ENCODE measurements at places on chromosomes 4 and X.
A peak's percentile ranks its signal among the peaks of the same experiment; 100 is the strongest.

DNA sequence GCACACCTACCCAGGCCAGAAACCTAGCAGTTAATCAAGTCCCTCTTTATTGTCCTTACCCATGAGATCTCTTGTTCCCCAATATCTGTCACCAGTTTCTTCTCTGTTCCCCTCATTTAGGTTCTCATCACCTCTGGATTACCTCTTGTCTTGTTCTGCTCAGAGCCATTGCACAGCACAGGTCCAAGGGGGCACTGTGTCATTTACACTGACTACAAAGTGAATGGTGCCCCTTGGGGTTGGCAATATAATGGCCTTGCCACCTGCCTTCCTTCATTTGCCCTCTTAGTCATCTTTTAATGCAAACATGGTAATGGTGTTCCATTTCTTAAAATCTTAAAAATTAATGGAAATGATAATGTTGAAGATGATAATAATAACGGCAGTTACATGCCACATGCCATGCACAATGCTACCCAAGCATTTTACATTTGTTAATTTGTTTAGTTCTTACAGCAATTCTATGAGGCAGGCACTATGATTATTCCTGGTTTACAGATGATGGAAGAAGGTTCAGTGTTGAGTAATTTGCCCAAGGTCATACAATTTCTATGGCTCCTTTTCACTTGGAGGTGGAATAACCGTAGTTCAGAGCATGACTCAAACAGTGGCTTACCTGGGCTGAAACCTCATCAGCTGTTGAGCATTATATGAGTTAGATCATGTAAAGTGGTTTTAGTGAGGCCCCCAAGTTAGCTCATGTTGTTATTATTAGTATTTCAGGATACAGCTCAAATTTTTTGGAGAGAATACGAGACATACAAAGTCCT, 117.9 kb downstream of the RASL11B start:
- DNase-seq: no peak

GRCh38 chr4:169765835-169766234, 8.1 kb upstream of the HPF1 start:
- no peak for DNase-seq

- DNase-seq: peak; percentile 59
These were observed 36.0 kb upstream of the CD99L2 start for GRCh38 chrX:150934453-150934852.

DNA sequence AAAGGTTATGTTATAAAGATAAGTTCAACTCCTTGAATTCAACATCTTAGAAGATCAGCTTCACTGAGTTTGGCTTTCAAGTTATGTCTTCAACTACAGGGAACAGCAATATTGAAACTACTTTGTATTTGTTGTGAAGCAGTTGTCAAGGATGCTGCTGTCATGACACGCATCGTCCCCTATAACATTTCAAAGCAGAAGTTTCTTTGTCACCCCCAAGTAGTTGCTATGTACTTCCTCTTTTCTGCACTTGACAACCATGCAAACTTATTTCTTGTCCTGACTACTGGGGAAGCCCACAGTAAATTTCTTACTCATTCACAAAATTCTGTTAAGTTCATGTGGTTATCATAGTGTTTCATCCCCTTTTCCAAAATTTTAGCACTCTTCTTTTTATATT, 14.3 kb downstream of the ANTXR2 start:
- DNase-seq: peak; percentile 26

DNA sequence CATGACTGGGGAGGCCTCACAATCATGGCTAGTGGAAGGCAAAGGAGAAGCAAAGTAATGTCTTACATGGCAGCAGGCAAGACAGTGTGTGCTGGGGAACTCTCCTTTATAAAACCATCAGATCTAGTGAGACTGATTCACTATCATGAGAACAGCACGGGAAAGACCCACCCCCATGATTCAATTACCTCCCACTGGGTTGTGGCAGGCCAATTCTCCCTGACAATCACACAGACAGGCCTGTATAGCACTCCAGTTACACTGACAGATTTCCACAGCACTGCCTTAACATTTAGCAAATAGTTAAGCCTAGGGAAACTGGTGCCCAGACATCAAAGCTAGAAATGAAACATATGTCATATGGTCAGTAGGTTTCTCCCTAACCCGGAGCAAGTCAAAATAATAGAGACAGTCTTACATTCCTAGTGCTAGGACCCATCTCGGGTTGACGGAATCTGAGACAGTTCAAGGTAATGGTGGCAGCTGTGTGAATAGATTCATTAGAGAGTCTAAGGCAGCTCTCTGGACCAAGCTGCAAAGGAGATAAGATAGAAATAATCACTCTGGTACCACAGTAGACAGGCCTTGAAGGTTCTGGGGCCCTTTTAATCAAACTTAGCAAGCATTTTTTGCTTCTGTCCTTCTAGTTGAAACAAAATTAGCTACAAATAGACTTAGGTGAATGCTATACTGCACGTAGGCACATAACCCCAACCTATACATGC, 9.4 kb upstream of the HERC5 start:
- peak; percentile 24 for DNase-seq

- DNase-seq: peak; percentile 89
These were observed 26.8 kb upstream of the CLDN24 start for GRCh38 chr4:183348706-183349659.

GRCh38 chr4:184331268-184331995, 113.8 kb upstream of the ENPP6 start:
- no peak for DNase-seq

DNA sequence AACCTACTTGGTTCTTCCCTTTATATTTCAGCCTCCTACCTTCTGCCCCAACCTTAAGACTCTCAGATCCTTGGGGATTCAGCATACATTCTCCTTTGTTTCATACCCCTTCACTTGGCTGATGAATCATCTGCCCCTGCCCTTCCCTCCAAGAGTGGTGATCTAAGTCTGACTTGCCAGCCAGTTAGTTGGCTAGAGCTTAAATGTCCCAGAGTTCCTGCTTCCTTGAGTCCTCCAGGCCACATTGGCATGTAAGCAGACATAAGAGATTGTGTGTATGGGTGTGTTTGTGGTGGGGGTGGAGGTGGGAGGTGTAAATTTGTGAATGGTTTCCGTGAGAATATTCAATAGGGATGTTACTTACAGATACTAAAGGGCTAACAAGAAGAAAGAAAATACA, 3.7 kb upstream of the TEX13D start:
- peak; percentile 78 for DNase-seq

GRCh38 chr4:25608644-25609043, 47.0 kb upstream of the SLC34A2 start:
- DNase-seq: no peak

GRCh38 chrX:47266643-47267042, 33.8 kb downstream of the USP11 start:
- DNase-seq: no peak

DNA sequence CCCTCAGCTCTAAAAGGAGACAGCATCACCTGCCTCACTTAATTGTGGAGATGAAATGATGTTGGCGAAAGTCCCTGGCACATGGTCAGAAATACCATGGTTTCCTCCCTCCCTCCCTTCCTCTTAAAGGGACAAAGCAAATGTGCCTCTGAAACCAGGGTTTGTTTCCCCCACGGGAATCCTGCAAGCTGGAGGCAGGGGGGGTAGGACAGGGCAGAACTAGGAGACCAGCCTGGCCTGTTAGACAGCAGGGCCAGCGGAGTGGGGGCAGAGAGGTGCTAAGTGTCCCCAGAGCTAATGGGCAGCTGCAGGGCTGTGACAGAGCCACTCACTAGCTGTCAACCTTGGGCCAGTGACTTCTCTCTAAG, 5.7 kb downstream of the RTL5 start:
- DNase-seq: no peak

GRCh38 chrX:18792828-18793227, 85.4 kb downstream of the PPEF1 start:
- DNase-seq: no peak

GRCh38 chrX:42107495-42108488, 184.4 kb upstream of the CASK start:
- DNase-seq: no peak

DNA sequence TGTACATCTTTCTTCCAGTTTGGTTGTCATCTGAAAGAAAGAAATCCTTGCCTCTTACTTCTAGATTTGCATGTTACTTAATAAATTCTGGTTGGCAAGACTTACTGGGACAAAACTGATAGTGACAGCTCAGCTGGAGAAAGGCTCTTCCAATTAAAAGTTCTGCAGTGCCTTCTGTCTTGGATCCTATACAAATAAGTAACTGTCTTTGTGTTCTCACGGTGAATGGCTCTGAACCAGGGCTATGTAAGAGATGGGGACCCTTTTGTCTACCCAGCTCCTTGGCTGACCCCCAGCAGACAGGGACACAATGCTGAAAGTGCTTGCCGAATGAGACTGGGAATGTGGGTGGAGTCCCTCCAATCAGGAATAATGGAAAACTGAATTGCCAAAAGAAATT, 89.5 kb downstream of the AASDH start:
- no peak for DNase-seq

DNA sequence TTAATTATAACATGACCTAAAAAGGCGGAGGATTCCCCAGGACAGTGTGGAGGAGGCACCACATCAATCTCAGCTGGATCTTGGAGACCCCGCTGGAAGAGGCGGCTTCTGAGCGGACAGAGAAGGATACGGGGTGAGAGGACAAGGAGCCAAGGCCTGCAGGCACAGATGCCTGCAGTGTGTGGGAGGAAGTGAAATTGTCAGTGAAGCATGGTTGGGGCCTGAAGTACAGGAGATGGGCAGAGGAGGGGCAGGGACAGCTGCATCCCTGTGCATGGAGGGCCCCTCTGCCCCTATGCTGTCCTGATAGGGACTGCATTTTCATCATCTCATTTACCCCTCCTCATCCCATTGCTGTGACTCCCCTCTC, 1.7 kb upstream of the SLC2A9 start:
- DNase-seq: no peak

GRCh38 chr4:153221783-153222706, 17.8 kb downstream of the TRIM2 start:
- peak; percentile 86 for DNase-seq

DNA sequence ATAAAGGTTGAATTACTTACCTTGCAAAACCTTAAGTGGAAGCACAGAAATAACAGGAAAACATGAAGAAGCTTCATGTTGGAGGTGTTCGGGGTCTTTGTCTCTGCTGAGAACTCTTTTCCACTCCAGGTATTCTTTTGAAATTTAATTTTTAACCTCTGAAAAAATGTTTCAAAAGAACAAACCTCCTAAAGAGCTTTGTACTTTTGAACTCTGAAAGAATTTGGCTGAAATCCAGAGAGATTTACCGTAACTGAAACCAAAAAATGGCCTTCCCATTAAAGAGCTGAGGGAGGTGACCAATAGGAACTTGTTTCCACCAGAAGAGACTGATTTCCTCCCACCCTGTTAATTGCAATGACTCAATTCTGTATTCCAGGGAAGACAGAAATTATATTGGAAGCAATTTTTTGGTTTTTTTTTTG, at the start of gene CFI:
CFI (minus strand) TSS at position 105 of the 425 bp plus-strand sequence; CDS start at position 77, 28 bp downstream.
- DNase-seq: peak; percentile 22

DNA sequence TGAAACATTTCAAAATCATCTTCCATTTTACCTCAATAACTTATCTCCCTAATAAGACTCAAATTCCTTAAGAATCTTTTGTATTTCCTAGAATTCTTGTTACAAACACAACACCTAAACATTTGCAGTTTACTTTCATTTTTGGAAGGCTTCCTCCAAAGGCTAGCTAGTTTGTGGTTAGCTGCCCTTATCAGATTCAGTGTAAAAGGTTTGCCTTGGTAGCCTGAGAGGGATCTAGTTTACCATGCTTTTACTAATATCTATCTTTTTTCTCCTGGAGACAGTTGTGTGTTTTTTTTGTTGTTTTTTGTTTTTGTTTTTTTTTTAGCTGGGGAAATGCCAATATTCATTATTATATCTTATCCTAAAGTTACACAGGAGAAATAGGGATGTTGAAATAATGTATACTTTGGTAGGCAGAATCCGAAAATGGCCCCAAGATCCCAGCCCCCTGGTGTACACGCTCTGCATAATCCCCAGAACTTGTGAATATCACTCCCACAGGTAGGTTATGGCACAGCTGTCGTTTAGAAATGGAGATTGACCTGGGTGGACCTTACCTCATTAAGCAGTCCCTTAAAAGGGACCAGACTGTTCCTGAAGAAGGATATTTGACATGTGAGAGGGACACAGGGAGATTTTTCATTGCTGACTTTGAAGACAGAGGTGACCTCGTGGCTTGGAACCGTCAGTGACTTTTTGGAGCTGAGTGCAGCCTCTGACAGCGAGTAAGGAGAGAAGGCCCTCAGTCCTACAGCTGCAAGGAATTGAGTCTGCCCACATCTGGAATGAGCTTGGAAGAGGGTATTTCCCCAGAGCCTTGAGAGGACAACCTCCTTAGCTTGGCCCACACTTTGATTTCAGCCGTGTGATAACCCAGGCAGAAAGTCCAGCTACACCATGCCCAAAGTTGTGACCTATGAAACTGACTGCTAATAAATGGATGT, 33.4 kb downstream of the SEPTIN11 start:
- DNase-seq: no peak

DNA sequence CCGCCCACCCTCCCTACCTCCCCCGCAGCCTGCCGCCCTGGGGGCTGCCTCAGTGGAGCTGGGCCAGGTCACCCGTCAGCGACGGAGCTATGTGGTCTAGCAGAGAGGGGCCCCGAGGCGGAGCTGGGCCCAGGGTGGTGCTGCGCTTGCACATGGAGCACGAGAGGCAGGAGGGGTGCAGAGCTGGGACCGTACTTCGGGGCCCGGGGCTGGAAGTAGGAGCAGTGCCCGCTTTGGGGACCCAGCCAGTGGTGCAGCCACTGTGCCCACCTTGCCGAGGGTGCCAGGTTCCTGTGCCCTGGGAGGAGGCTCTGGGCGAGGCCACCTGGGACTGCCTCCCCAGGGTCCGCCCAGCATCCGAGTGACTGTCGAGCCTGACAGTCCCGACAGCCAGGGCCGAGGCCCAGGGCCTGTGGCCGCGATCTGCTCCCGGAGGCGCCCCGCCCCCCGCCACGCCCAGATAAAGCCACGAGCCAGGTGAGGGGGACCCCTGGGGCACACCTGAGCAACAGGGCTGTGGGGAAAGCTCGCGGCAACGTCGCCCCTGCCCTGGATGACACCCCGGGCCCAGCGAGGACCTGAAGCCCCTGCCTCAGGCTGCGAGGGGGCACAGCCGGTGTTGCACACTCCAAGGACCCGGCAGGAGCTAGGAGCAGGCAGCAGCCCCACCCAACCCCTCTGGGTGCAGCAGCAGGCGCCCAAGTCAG, 117.5 kb downstream of the DNAAF6 start:
- no peak for DNase-seq

GRCh38 chrX:136586386-136586785, 54.4 kb downstream of the VGLL1 start:
- peak; percentile 53 for DNase-seq

All from HT1080 (cell line).